Activated T-cell treated with anti-CD3 and anti-CD28 coated beads, Interleukin-2, amount 50 U/mL, for 48 hours (primary cell): ENCODE measurements at places on chromosomes 12 and 14.

DNA sequence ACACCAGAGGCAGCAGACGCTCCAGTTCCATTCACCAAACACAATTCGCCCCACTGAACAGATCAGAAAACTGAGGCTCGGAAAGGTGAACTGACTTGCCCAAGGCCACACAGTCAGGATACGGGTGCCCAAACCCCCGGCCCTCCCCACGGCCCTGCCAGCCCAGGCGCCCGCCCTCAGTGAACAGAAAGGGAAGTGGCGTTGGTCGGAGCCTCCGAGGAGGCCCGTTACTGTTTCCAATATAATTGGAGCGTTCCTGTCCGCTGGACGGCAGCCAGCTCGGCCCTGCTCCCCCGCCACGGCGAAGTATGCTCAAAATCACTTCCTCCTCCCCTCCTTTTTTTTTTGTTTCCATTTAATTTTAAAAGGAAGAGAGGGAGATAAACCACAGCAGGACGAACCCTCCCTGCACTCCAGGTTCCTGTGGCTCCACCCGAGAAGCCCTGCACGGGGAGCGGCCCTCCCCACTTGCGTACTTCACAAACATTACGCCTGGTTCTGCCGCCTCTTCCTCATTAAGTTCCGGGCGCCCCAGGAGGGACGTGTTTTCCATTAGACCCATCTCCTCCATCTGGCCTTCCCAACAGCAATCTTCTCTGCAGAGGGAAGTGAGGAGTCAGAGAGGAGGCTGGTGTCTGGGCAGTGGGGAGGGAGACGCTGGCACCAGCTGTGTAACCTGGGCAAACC is 61.1 kb downstream of the NCOR2 start:
- no peak for DNase-seq

GRCh38 chr12:52645120-52645761 is 6.8 kb downstream of the KRT2 start:
- DNase-seq: no peak

DNA sequence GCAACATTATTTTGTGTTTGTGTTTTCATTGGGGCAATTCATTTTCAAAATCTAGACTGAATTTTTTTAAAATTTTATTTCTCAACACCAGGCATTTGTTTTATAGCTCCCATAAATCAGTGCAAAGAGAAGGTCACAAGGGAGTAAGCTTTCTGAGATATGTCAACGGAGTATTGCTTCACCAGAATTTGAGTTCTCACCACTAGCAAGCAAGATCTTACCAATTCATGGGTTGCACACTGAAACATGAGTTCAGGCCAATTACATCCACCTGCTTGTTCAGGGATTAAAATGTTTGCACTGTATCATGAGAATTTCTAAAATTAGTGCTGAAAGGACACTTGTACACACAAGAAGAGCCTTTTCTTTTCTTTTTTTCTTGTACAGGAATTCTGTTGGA is 121.9 kb downstream of the CAND1 start:
- no peak for DNase-seq

DNA sequence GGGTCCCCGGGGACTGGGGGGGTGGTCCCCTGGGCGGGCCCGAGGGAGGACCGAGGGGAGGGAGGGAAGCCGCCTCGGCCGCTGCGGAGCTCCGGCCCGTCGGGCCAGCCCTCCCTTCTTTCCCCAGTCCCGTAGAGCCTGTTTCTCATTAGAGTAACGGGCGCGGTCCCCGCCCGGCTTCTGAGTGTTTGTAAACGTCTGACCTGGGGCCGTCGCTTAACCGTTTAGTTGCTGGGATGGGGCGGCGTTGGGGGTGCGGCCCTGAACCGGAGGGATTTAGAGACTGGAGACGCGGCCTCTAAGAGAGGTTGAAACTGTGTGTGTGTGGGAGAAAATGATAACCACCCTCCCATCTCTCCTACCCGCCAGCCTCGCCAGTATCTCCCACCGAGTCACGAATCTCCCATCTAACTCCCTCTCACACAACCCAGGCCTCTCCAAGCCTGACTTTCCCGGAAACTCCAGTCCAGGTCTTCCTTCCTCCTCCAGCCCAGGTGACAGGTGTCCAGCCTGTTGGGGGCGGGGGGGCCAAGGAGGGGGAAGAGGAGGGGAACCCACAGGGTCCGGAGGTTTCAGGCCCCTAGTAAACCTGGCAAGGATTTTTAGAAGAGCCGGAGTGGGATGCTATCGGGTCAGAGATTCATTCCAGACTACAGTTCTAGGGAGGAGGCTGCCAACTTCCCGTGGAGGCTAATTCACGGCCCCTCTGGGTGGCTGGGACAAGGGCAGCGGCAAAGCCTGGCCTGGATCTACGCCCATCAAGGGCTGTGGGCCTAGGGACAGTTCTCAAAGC is 1.1 kb upstream of the NFATC4 start:
- peak; percentile 59 for DNase-seq

DNA sequence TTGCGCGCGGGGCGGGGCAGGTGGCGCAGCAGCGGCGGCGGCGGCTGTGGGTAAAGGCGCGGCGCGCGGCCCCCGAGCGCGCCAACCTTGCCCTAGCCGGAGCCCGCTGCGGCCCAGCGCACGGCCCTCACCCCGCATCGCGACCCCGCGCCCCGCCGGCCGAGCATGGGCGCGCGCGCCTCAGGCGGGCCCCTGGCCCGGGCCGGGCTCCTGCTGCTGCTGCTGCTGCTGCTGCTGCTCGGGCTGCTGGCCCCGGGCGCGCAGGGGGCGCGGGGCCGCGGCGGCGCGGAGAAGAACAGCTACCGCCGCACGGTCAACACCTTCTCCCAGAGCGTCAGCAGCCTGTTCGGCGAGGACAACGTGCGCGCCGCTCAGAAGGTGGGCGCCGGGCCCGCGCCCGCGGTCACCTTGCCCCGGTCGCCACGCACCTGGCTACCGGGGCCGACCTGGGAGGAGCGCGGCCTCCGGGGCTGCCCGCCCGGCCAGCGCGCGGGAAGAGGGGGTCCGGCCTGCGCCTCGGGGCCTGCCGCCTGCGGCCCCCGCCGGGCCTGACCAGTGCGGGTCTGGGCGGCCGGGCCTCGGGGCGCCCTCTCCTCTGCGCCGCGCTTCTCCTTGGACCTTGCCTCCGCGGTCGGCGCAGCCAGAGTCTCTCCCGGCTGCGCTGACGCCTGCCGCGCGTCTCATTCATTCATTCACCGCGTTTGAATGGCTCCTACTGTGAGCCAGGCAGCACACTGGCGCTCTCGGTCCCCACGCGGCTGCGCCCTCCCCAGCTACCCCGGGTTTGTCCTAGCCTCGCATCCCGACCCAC is at the start of gene BRI3BP:
Gene BRI3BP, plus strand, starts transcription at position 20 of the 811 bp plus-strand sequence. Its CDS starts 146 bp downstream, at position 166.
- peak; percentile 57 for DNase-seq

DNA sequence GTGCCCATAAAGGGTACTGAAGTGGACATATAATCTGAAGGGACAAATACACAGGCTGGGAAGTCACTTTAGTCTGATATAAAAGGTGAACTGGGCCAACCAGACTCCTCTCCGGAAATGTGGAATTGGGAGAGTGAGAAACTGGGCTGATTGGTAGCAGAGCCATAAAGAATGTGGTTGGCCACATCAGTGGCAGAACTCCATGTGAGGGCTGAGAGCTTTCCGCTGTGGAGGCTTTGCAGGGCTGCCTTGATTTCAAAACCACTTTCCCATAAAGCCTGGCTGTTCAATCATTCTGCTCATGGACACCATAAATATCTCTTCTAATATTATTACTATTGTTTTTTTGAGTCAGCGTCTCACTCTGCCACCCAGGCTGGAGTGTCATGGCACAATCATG is 220.3 kb downstream of the MON2 start:
- DNase-seq: no peak

DNA sequence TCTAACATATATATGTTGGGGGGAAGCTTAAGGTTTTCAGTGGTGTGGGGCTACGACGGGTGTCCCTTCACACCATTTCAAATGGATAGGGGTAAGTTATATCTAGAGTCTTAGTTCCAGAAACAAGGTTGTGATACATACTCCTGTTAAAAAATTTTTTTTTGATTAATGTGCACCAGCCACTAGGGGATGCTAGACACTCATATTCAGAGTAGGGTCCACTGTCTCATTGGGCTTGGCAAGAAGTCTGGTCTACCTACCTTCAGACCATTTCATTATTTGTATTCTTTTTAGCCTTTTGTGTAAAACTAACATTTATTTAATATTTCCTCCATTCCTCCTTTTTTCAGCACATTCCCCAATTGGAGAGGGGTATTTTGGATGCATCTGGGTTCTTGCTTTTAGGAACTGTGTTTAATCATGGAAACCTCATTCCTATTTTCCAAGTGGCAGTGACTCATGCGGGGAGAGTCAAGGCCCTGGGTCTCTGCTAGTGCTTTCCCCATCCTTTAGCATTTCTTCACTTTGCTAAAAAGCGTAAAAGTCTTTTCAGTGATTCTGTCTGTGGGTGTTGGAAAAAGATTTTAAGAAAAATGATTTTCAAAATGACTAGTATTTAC is 33.4 kb downstream of the ANO4 start:
- no peak for DNase-seq

DNA sequence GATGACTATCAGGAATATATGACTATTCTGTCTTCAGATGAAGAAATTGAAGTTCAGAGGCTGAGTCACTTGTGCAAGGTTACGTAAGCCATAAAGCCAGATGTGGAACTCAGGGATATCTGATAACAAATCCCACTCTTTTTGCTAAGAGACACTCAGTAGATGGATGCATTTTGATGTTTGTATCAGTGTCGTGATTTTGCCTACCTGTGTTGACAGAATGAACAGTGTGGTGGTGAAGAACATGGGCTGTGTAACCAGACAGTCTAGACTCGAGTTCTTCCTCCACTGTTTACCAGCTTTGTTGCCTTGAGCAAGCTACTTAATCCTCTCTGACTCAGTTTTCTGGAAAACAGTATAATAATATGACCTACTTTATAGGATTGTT is 93.9 kb downstream of the DAAM1 start:
- DNase-seq: no peak

- no peak for DNase-seq
Measured at GRCh38 chr14:23095196-23096108, at the start of gene C14orf119. TSS of gene C14orf119 (plus strand) at chr14:23095505. CDS start at chr14:23097659, 2,154 bp downstream.

DNA sequence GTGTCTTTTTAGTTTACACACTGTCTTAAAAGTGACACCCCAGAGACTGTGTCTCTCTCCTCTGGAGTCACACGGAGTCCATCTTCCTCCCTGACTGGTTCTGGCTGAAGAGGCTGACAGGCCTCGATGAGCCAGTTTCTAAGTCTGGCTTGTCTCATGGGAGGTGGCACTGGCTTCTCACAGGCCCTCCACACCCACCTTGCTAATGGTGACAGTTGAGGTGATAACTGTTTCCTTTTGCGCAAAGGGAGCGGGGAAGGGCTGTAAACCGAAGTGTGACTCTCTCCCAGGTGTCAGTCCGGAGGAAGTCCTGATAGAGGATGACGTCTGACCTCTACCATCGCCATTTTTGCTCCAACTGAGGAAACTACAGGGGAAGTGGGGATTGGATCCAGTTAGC is 30.2 kb downstream of the KCTD10 start:
- DNase-seq: no peak

DNA sequence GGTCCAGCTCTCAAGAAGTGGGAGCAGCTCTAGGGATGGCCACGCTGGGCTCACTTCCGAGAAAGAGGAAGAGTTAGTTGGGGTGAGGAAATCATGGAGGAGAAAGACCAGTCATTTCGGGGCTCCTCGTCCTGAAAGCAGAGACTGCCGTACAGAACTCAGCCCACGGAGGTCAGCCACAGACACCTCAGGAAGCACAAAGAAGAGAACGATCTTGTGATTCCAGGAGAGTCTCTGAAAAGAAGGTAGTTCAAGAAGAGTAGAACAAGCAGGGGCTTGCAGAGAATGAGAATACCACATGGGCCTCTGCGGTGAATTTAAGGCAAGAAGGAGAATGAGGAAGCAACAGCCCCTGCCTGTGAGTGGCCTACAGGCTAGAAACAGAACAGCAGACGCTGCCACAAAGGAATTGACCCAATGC is 311.9 kb downstream of the CACNA1C start:
- no peak for DNase-seq

DNA sequence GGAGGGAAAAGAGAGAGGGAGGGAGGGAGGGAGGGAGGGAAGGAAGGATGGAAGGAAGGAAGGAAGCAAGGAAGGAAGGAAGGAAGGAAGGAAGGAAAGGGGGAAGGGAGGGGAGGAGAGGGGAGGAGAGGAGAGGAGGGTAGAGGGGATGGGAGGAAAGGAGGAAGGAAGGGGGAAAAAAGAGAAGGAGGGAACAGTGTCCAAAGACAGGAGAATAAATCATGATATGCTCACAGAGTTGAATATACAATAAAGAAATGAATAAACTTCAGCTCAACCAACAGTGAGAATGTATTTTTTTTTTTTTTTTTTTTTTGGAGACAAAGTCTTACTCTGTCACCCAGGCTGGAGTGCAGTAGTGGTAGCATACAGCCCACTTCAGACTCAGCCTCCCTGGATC is 4.0 kb downstream of the OR6J1 start:
- DNase-seq: no peak
